ENCODE measurements at places on chromosomes 11 and 22. TPM values are rescaled to one million over a fixed set of nuclear protein-coding genes. Genes with fewer than 3 reads are reported as not detected.

CDC42EP1 gene
- total RNA-seq = 46.2 TPM

GRCh38 chr11:578276-579035, 2.2 kb downstream of the PHRF1 start:
- no peak for DNase-seq

GRCh38 chr11:35917676-35918075, 26.2 kb upstream of the LDLRAD3 start:
- no peak for DNase-seq

OR51B4 gene
- not detected for total RNA-seq

TMEM218 gene
- total RNA-seq = 12.8 TPM

Measured in vagina (tissue), 2 donors.